NCI-H524 treated with DMSO at 0.1 percent for 48 hours (cell line): ENCODE measurements at places on chromosomes 12 and 14.

GRCh38 chr14:45072126-45072525 lies 11.8 kb upstream of the PRPF39 start:
- DNase-seq, result no peak

DNA sequence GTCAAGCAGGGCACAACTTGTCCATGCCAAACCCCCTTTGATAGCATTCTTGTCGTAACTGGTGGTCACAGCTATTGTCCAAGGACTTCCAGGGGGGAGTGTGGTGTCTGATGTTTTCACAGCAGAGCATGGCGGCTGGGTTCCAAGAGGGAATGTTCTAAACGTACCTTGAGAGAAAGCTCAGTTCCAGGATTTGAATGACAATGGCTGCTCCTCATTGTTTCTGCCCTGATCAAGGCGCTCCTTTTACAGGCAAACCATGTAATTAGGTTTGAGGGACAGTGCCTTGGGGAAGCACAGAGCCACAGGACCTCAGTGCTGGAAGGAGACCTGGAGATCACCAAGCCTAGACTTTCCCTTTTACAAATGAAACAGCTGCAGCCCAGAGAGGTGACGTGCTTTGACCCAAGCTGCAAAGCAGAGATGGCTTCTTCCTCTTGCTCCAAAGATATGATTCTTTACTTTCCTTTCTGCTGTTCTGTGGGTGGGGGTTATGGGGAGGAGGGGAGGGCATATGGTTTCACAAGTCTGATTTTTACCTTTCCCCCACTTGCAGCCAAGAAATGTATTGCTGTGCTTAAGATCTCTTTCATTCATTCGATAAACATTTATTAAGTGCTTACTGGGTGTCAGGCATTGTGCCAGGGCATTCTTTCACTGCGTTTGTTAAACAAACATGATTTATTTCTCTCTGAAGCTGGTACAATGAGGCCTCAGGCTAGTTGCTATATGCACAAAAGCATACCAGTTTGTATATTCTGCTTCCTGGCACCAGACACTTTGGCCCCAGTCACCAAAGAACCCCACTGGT lies 172.8 kb downstream of the KTN1 start:
- DNase-seq, result no peak

DNA sequence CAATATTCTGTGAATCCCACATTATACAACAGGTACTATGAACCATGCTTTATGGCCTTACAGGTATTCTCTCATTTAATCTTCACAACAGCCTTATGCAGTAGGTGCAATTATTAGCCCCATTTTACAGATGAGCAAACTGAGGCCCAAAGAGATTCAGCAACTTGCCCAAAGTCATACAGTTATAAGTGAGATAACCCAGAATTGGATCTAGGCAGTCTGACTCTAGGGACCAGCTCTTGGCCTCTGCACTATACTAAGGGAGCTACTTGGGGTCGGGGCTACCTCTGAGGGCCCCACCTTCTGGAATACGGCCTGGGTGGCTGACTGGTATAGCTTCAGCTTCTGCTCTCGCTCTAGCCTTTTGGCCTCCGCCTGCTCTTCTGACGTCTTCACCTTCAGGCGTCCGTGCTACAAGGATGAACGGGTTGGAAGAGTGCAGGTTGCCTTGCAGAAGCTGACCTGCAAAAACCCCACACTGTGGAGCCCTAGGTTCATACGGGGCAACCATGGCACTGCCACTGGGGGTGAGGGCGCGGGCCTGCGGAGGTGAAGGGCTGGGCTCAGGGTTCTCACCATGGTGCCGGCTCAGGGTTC lies 762 bp downstream of the RABGGTA start:
- DNase-seq, result no peak

DNA sequence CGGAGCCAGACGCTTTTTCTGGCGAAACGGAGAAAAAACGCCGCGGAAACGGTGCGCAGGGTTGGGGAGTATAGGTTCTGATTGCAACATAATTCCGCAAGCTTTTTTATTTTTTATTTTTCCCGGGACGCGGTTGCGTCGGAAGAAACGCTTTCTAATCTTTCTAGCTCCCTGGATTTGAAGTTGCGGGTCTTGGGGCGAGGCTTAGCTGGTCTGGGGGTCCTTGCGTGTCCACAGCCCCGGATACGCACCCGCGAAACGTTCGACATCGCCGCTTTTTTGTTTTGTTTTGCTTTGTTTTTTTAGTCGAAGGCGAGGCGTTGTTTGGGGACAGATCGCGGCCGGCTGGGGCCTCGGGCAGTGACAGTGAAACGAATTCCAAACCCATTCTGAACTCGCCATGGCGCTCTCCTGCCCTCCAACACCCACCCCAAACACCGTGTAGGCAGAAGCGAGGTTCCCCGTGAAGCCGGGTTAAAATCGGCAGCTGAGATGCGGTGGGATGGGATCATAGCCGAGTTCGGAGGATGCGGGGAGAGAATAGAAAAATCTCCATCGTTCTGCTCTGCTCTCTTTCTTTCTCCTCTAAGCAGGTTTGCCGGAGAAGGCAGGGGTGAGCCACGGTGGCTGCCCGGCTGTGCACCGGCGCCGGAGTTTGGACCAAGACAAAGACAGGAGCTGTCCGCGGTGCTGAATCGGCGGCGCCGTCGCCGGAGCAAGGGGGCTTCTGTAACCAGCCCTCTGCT lies 8.1 kb upstream of the LHX5 start:
- no peak for DNase-seq

DNA sequence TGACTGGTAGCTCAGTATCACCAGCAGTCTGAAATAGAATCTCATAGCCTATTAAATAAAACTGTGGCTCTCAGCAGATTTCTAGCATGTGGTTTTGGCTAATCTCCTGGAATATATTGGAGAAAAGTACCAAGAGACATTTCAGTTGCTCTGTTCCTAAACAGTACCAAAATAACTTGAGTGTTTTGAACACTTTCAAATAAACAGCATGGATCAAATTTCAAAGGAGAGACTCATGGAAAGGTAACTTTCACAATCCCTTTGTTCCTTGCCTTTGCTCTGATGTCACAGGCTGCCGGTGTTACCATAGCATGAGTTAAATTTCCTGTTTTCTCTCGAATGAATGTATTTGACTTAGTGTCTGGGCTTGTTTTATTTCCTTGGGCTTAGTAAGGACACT lies 3.4 kb downstream of the ARG2 start:
- no peak for DNase-seq

- DNase-seq, result no peak
Measured at GRCh38 chr14:58245562-58245961, 919 bp downstream of the PSMA3 start.

DNA sequence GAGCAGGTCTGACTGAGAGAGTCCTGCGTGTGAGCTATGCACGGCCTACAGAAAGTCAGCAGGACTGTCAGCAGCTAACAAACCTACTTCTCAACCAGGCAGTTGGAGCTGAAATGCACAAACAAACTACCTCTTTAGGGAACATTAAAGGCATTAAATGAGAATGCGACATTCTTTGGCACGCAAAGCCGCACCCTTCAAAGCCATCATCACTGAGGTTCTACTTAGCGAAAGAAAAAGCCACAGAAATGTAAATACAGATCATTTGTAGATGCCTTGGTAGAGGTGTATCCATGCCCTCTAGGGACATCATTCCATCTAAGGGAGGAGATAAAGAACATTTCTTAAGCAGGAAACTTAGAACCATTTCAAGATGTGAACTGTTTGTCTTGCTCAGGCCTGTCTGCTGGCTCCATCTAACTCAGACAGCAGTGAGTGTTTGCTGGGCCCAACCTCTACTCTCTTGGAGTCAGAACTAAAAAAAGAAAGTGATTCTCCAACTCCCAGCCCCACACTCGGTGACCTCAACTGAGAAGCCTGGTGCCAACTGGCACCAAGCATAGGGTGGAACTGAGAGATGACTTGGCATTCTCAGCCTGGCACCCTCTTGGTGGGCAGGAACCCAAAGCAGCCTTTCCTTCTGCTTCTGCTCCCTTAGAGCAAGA lies 63.5 kb upstream of the MBIP start:
- no peak for DNase-seq

GRCh38 chr12:81683881-81684280 lies 75.3 kb downstream of the PPFIA2 start:
- no peak for DNase-seq

- DNase-seq, result no peak
Measured at GRCh38 chr12:108103087-108103486, 26.0 kb upstream of the WSCD2 start.

GRCh38 chr12:19710811-19711793 lies 271.8 kb downstream of the AEBP2 start:
- no peak for DNase-seq

GRCh38 chr14:95015046-95015445 lies 142.3 kb downstream of the DICER1 start:
- no peak for DNase-seq

DNA sequence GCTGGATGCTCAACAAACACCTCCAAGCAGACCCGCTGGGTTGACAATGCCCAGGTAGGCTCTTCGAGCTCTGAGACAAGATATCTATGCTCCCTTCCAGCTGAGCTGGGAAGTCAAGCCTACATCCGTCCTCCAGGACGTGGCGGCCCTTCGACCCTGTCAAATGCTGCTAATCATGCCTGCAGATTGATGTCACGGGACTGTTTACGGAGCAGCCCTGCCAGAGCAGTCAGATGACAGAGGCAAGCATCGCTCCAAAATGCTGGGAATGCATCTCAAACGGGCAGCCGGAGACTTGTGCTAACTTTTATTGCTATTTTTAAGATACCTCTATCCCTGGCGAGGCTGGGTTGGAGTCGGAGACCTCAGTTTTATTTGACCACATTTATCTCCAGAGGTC lies 139.2 kb downstream of the NTF3 start:
- no peak for DNase-seq

GRCh38 chr12:102567031-102567985 lies 86.9 kb upstream of the IGF1 start:
- DNase-seq, result no peak

- no peak for DNase-seq
Measured at GRCh38 chr12:58906917-58907316, 13.4 kb downstream of the LRIG3 start.

- DNase-seq, result no peak
Measured at GRCh38 chr14:53603994-53604393, 352.6 kb downstream of the BMP4 start.

DNA sequence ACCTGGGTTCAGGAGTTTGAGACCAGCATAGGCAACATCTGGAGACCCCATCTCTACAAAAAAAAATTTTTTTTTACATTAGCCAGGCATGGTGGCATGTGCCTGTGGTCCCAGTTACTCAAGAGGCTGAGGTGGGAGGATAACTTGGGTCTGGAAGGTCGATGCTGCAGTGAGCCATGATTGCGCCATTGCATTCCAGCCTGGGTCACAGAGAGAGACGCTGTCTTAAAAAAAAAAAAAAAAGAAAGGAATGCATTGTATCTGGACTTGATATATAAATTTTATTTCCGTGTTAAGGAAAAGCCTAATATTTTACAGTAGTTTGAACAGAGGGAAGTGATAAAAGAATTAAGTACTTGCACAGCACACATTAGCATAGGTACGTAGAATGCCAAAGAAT lies 97.2 kb downstream of the ZC3H14 start:
- DNase-seq, result no peak

DNA sequence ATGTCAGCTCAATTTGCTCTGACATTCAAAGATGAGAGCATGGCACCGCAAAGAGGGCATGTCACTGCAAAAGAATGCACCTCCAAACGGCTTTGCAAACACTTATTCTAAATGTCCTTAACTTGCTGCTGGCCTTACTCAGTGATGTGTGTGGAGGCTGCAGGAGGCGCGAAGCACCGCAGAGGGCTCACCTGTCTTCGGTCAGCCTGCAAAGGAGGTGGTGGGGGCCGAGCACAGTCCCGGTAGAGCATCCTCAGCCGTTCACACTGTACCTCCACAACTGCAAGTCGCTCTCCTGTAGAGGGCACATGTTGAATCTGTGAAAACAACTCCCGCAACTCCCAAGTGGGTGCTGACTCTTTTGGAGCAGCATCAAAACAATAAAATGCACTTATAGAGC lies 93.8 kb downstream of the TRAFD1 start:
- DNase-seq, result no peak

- no peak for DNase-seq
Measured at GRCh38 chr14:37172936-37173614, 669 bp upstream of the SLC25A21 start.

- no peak for DNase-seq
Measured at GRCh38 chr12:67916266-67916970, 72.8 kb upstream of the IFNG-AS1 start.

DNA sequence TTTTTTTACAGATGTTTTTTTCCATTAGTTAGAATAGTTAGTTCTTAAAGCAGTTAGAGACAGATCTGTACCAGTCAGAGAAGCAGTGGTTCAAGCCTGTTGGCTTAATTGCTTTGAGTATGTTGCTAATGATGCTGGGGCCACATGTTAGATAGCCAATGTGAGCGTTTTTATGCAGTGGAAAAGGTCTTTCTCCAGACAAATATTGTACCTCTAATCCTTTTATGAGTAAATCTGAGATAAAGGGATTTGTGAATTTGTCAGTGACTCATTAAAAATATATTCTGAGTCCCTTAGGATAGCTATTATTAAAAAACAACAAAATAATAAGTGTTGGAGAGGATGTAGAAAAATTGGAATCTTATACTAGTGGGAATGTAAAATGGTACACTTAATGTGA lies 154.2 kb downstream of the MSRB3 start:
- DNase-seq, result no peak
